ENCODE measurements at places on chromosomes 6 and 20.

GRCh38 chr6:75802366-75802765, 53.3 kb downstream of the MYO6 start:
- DNase-seq = no peak

- DNase-seq = no peak
Measured at GRCh38 chr6:27419363-27419762, 30.8 kb downstream of the ZNF391 start.

DNA sequence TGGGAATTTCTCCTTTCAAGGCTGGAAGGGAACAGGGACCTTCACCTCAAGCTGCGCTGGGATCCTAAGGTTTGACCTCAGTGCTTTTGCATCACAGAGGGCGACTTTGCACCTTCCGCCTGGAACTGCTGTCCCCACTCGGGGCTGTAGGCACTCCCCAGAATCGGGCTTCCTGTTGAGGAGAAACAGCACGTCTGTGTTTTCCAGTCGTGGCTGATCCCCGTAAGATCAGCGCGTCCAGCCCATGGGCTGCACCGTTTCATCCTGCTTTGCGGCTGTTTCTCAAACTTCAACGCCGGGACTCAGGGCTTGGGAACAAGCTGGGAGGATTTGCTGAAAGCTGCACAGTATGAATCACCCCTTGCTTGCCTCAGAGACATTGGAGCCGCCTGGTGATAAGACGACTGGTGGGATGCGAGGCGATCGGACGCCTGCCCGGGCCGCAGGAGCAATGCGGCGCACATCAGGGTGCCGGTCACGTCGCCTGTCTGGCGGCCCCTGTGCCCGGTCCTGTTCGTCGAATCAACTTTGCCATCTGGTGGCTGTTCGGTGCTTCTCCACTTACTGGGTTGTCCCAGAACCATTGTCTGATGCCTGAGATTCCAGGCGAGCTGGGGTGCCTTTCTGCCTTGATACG, 53.6 kb upstream of the FRMD1 start:
- DNase-seq = peak; percentile 39

DNA sequence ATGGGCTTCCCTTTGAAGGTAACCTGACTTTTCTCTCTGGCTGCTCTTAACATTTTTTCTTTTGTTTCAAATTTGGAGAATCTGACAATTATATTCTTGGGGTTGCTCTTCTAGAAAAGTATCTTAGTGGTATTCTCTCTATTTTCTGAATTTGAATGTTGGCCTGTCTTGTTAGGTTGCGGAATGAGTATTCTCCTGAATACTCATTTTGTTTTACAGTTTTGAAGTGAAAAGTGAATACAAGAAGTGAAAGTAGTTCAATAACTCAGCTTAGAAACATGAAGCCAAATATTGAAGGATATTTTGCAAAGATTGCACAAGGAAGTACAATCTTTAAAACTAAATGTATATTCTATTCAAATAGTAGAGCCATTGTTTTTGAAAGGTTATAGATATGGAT, 120.2 kb upstream of the MAP3K4 start:
- DNase-seq = no peak

DNA sequence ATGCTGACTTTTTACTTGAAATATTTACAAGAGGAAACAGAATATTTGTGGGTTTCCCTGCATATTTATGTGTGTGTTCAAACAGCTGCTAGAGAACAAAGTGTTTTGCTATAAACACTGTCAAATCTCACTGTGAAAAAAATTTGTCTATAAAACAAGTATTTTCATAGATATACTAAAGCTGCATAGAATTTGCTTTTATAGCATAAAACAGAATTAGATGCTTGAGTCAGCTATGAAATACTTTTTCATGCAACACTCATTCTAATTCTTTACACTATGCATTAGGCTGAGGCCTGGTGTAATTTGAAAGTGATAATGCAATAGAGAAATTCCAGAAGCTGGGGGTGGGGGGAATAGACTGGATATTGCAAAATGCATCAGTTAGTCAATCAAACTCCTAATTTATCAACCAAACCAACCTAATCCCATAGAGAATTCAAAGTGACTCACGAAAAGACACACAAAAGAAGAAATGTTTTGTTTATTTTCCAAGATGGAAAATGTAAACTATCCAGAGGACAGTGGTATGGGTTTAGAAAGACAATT, 148.2 kb downstream of the LAMA2 start:
- DNase-seq = peak; percentile 21

DNA sequence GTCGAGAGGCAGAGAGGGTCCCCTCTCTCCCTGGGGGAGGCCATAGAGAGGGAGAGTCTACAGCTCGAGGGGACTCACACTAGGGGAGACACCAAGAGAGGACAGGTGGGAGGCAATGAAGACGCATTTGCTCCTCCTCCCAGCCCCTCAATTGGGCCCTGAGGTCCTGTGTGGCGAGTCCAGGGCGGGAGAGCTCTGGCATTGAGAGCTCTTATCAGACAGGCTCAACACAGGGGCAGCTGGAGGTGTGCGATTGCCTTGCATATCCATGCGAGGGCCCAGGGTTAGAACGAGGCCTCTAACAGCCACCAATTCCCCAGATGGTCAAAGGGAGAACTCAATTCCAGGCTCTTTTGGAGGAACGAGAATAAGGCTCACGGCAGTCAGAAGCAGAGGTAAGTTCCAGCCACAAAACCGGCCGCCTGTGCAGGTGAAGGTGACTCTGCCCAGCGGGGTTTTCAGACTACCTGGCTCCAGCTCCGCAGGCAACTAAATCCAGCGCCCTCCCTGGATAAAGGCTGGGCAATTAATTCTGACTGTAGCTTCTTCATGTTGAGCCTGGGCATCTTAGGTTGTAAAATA, 94.0 kb upstream of the MPC1 start:
- DNase-seq = no peak

DNA sequence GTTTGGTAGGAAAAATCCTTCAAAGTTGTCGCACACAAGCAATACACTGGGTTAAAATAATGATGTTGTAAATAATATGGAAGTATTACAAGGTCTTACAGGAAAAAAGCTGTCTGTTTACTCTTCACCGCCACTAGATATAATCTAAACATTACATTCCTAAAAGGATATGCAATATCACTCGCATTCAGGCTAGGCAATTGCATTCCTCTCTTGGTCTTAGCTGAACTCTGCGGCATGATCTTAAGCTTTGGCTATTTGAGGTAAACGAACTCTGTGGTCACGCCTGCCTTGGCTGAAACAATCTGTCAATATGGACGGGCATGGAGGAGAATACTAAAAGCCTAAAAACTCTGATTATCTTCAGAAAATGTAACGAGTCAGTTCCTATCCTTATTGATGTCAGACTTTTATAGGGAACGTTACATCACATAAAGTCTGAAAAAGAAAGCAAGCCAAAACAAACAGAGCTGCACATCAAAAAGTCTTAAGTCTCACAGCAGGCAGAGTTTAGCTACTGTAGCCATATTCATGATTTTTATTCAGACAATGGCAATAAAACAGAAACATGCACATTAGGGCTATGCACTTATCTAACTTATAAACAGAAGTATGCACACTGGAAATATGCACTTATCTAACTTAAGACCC, 30.8 kb upstream of the FILIP1 start:
- peak; percentile 64 for DNase-seq

DNA sequence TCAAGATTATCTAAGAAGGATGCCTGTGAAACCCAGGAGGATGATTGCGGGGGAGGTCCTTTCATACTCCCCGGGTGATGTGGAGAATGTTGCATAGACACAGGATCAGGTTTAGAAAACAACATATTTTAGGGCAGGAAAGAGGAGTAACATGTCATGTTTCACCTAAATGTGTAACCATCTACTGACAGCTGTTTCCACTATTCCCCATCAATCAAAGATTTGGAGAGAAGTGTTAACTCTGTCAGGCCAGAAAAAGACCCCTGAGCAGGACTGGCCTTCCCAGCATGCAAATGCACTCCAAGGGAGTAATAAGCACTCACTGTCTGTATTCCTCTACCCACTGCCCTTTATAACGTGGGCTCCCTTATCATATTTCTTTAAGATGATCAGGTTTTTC, 148.0 kb upstream of the KCNK16 start:
- DNase-seq = no peak

DNA sequence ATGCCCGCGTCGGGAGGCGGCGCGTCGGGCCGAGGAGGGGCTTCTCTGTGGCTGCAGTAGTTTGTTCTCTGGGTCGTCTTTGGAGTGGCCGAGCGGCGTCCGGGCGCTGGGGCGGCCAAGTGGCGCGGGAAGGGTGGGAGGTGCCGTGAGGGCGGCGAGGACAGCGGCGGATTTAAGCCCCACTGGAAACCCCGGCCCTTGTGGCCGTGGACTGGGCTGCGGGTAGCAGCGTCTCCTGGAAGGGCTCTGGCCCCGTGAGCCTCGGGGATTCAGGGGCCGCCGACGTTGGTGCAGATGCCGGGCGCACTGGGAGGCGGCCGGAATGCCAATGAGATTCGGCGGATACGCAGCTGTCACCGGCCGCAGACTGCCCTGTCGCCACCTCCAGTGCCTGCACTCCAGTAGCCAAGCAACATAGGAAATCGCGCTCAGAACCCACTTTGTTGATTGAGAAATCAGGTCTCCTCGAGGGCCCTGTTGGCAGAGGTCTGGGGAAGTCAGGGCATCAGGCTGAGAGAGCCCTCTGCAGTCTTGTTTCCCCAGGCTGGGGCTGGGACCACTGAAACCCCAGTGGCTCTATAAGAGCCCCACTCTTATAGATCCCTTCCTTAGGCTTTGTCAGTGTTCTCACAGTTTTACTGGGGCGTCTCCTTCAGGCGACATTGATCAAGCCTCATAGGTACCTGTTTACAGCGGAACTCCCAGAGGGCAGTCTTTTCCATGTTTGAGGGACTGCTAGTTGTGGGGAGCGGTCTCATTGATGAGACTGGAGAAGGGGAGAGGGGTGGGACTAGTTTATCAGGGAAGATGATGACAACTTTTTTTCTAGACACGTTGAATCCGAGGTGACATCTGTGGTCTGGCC, 642 bp downstream of the GZF1 start:
- DNase-seq = no peak

- DNase-seq = no peak
Measured at GRCh38 chr6:140956571-140957369, 1176.0 kb upstream of the GJE1 start.

- DNase-seq = no peak
Measured at GRCh38 chr6:111520524-111520923, 37.5 kb upstream of the REV3L start.

DNA sequence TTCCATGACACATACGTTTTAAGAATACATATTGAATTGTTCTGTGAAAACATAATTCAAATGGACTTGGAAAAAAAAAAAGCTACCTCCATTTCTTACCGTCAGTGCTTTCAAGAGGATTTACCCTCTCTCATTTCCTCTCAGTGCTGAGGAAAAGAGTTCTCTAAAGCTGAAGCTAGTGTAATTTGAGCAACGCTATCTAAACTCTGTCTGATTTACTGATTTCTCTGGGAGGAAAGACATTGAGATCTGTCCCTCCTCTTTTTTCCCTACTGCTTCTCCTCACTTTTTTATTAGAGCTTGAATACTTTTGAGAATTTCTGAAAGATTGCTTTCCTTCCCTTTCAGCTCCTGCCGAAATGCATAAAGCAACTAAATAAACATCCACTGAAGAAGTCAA, 41.2 kb upstream of the GRIK2 start:
- no peak for DNase-seq

DNA sequence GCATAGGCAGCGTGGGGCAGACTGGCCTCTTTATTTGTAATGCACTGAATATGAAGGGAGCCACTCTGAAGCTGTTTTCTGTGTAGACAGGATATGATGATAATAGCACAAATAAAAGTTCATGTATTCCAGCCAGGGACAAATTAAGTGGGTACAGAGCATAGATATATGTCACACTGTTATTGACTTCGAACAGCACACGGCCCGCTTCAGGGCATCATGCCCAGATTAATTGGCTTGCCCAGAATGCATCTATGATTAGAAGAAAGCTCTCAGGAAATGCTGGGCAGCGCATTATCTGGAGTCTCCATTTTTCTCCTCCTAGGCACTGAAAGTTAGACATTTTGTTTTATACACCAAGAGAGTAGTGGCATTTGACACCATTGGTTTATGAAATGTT, 26.3 kb upstream of the SASH1 start:
- DNase-seq = no peak

DNA sequence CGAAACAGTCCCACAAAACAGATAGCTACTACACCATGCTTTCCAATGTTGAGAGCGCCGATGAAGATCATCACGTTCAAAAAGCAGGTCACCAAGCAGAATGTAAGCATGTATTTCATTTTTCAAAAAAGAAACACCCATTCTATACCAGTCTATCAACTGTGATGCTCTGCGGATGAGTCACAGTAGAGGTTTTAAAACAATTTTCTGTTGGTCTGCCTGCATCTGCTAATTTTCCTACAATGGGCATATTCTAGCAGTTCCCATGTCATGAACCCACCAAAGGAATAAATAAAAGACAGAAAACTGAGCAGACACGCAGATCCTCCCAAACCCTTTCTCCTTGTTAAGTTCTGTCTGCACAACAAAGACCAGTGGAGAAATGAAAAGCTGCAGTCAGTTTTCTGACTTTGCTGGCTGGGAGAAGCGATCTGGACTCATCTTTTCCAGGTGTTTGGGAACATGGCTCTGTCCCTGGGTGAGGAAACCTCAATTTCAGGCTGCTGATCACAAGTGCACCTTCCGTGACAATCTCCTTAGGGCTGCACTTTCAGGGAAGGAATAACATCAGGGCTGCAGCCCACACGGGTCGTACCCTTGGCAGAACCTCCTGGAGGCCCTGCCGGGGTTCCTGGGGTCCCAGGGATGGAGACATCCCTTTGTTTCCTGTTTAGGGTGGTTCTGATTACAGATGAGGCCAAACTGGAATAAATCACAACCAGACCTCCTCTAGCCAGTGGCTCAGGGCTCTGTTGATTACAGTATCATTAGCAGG, 200.1 kb downstream of the BMP7 start:
- DNase-seq = no peak

DNA sequence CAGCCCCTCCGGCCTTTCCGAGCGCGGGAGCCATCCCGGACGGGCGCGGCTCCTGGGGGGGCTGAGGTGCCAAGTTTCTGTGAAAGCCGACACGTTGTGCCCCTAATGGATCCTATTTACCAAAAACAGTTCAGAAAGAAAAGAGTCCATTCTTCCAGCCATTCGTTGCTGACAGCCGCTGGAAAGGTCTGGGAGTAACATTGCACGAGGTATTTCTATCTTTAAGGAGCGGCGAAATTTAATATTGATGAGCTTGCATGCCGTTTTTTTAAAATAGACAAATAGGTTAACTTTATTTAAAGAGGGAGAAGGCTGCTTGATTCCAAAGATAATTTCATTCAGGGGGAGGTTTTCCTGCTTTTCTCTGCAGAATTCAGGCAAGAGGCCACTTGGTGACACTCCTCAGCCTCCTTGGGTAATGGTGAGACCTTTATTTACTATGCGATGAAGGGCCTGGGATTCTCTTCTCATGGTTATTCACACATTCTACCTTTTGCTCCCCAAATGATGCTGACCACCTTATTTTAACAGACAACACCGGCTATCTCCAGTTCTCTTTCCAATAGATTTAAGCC, 988 bp downstream of the TIAM2 start:
- DNase-seq = no peak

Measured in smooth muscle cell of the brain vasculature (primary cell).